Astrocyte of the hippocampus (primary cell): ENCODE measurements at places on chromosomes 12 and 14.

- DNase-seq: peak; percentile 42
These were observed 4.3 kb downstream of the FRS2 start for GRCh38 chr12:69474456-69474855.

DNA sequence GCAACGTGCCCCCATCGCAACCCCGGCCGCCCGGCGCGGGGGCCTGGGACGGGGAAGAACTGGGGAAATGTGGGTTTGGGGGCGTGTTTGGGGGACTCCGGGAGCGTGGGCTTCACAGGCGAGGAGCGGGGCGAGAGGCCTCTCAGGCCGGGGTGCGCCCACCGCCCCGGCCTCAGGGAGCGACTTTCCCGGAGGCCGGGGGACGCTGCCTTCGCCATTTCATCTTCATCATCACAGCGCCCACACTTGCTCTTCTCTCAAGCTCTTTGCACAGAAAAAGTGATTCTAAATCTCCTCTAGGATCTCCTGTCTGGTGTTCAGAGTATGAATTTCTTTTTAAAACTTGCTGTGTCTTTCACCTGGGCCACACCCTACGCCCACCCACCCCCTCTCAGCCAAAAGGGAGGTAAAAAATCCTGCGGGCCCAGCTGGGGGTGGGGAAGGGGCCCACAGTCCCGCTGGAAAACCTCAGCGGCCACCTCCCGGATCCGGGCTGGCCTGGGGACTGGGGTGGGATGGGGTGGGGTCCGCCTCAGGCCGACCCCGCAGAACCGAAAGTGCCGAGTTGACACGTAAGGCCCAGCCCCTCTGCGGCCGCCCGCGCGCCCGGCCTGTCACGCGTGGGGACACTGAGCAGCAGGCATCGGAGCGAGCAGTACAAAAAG is 7.4 kb downstream of the CDKN1B start:
- DNase-seq: no peak

GRCh38 chr12:77485961-77486854 is 344.5 kb upstream of the NAV3 start:
- DNase-seq: no peak

- no peak for DNase-seq
These were observed 343.1 kb downstream of the PCNX1 start for GRCh38 chr14:71250347-71250746.
